ENCODE measurements at places on chromosomes 3 and 15.

GRCh38 chr3:120567370-120568201 lies 28.6 kb upstream of the NDUFB4 start:
- peak; percentile 84 for DNase-seq

GRCh38 chr15:28101983-28102441 lies 2.9 kb upstream of the OCA2 start:
- DNase-seq, result no peak

DNA sequence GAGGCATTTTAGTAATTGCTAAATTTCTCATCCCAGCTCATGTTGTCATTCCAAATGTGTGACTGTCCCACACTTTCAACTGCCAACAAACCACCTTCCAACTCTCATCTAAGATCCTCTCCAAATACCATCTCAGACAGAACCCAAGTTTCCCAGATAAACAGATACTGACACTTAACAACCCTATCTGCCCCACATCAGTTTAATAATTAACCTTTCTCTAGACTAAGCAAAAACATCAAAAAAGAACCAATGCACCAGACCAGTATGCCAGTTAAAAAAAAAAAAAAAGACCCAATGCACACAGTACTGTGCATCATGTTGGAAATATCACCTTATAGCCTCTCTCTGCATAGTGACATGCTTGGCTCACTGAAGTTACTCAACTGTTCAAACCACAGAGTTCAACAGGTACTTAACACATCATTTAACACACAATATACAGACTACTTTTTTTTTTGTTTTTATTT lies 5.5 kb downstream of the SFMBT1 start:
- no peak for DNase-seq

- DNase-seq, result no peak
These were observed 4.3 kb downstream of the BMF start for GRCh38 chr15:40104296-40104864.

- DNase-seq, result peak; percentile 14
These were observed 756.6 kb upstream of the ARPP21 start for GRCh38 chr3:34882764-34883163.

DNA sequence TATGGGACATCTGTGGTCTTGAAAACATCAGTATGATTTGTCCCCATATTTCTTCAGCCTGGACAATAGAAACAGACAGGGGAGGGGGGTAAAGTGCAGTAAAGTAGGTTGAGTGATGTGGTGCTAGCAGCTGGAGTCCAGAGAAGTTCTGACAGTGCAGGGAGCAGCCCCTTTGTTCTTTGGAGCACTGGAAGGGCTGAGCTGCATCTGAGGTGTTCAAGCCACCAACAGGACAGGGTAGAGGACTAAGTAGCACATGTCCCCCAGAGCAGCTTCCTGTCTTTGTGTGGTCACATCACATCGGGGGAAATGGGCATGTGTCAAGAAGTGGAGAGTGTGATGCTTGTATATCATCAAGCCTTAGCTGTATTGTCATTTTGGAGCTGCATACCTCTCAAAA lies 12.1 kb downstream of the MRPS22 start:
- DNase-seq, result no peak

DNA sequence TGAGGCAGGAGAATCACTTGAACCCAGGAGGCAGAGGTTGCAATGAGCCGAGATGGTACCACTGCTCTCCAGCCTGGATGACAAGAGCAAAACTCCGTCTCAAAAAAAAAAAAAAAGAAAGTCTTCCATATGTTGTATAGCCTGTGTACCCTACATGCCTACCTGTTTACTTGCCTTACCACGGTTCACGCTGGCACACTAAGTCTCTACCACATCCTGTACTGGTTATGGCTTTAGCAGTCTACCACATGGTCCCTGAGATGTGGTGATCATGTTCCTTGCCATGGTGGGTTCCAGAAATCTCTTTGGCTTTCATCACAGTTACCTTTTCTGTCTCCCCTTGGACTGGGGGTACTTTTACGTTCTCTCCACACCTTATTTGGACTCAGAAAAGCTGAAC lies 63.8 kb upstream of the TBC1D5 start:
- no peak for DNase-seq

DNA sequence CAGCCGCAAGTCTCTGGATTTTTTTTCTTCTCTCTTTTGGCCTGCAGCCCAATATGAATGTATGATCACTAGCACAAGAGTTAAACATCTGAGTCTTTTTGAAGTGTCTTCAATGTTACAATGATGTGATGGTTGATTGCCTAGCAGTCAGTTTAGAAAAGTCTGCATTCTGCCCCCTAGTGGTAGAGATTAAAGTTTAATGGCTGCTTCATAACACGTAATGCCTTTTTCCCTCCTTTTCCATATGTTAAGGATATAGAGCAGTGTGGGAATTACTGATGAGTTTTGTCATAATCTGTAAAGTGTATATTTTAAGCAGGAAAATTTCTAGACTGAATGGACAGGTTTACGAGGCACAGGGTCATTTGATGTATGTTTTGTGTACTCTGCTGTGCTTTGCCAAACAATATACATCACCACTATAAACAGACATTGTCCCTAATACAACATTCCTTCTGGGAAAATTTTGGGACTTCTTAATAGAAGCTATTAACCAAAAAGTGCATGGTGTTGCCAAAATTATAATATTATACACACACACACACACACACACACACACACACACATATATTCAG lies 1038.5 kb upstream of the NR2F2 start:
- DNase-seq, result peak; percentile 53

DNA sequence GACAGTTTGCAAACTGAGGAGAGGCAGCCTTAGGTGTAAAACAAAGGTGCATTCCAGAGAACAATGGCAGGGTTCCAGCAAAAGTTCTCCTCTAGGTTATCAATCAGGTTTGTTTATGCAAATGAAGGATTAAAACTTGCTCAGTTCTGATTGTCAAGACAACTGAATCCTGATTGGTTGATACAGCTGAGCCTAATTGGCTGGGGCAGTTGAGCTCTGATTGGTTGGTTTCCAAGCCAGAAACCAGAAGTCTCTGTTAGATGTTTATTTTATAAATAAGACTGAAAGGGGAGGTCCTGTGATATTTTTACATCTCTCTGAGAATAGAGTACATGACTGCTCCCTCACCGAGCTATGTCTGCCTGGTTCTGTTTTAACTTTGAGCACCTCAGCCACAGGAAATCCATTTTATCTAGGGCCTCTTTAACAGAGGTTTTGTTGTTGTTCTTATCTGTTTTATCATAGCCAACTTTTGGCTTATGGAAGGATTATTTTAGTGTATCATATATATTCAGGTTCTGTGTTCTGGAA lies 37.8 kb downstream of the PPM1L start:
- no peak for DNase-seq

- DNase-seq, result no peak
These were observed 143.5 kb downstream of the GSK3B start for GRCh38 chr3:119950666-119951325.

DNA sequence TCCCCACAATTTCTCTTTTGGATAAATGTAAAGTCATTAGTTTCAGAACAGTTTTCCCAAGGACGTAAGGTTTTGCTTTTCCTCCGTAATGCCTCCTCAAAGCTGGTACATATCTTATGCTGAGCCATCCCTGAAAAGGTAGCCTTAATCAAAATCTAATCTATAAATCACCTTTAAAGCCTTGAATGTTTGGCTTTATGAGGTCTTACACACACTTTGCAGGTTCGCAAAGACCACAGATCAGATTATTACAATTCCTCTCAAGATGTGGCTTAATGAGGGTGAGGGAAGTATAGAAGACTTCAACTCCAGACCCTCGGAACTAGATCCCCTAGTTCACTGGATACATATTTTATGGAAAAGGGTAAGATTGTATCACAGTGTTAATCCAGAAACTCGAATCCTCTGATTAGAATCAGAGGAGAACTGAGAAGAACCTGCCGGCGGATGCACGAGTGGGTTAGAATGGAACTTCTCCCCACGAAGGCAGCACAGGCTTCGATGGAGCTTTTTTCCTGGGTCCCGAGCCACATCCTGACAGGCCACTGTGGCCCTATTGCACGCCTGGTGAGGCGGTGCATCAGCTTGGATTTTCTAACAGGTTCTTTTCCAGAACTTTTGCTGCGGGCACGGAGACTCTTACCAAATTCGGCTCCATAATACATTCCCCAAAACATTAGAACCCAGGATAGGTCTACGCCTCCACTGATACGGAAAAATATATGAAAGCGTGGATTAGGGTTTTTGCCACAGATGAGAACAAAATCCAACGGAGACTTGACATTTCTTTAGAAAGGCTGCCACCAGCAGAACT lies 1.2 kb downstream of the CTXND1 start:
- DNase-seq, result no peak

DNA sequence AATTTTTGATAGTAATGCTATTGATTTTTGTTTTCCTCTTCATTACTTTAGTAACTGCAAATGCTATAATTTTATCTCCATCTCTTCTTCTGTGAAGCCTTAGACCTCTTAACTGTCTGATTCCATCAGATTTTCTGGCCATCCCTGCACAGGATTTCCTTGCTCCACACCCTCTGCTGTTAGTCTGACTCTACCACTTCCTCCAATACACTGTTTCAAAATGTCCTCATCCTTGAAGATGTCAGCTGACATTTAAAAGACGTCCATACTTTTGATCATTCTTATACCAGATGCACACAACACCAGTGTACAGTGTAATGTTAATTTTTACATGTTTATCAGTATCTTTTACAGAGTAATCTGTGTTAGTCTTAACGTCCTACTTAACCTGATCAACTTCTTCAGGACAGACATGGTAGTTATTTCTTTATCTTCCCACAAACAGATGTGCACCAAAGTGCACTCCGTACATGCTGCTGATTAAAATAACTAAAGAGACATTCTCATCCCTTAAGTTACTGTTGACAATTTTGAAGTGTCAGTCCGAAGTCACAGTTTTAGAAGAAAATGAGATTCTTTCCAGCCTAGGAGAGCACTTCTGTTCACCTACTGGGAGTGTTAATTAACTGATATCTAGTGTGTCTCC lies 102.4 kb upstream of the RASGRP1 start:
- no peak for DNase-seq

- DNase-seq, result no peak
These were observed 19.6 kb upstream of the DGKG start for GRCh38 chr3:186381424-186382216.

- no peak for DNase-seq
These were observed 282.3 kb downstream of the XXYLT1 start for GRCh38 chr3:194988495-194989165.

DNA sequence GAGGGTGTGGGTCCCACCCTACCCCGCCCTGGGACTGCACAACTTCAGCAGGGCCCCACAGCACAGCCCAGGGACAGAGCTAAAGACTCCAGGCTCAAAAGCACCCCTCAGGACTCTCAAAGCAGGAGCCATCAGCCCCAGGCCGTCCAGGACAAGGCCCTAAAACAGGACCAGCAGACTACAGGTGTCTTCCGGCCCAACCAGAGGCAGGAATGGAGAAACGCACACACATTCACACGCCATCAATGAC lies 26.1 kb downstream of the ATRIP start:
- no peak for DNase-seq

DNA sequence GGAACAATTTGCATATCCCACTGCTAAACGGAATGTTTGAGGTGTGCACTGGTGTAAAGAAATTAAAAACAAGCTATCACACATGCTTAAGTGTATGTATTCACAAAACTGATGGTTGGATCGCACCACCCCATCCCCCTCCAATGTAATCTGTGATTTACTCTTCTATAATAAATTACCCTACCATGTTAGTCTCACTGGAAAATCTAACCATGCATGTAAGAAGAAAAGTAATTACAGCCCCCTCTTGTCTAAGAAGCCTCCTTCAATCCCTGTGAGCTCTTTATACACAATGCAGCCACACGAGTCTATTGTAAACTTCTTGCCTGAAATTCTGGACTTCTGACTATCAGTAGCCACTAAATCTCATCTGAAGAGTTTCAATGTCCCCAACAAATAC lies 173.6 kb downstream of the ZBTB20 start:
- DNase-seq, result peak; percentile 37

DNA sequence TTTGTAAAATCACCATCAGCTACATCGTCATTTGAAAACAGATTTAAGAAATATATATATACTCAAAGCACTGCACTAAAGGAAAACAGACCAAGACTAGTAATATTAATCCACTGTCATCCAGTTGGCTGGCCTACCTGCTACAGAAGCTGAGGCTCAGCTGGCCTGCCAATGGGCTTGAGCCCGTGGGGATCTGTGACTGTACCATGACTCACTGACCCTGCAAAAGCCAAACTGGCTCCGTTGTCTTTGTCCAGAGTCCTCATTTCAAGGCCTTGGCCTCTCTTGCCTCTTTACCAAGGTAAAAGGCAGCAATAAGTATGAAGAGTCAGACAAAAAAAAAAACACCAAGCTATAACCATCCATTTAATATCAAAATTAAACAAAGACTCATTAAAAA lies 463.5 kb upstream of the RASGRP1 start:
- DNase-seq, result no peak

All from pons (tissue), 1 donor.